Activated T-helper 1 cell treated with Interleukin-2 at 50 U/mL for 16 hours (primary cell): ENCODE measurements at places on chromosomes 4 and X.

- no peak for DNase-seq
Measured at GRCh38 chr4:16707874-16708273, 190.6 kb downstream of the LDB2 start.

DNA sequence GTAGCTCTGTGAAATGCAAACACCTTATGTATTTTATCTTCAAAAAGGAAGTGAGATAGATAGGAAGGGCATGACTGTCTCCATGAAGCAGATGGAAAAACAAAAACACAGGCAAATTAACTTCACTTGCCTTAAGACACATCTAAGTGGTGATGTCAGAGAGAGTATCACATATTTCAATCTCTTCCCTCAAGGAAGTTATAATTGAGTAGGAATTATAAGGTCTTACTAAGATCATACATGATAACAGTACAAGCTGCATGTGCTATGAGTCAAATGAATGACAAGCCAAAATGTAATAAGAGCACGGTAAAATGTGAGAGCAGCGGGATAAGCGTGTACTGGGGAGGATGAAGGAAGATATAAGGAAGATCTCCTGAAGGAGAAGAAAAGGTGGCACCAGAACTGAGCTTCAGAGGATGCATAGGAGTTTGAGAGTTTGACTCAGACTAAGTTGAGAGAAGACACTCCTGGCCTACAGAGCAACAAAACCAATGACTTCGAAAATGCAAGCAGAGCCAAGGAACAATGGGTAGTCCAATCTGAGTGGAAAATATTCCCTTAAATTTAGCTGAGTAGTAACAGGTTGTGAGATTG lies 43.3 kb upstream of the GALNT7 start:
- DNase-seq = no peak

GRCh38 chrX:119067023-119067739 lies 5.6 kb upstream of the CT47C1 start:
- no peak for DNase-seq

- DNase-seq = no peak
Measured at GRCh38 chrX:73447311-73447794, 500 bp downstream of the CDX4 start.

- no peak for DNase-seq
Measured at GRCh38 chr4:176052744-176053143, 12.9 kb upstream of the WDR17 start.

DNA sequence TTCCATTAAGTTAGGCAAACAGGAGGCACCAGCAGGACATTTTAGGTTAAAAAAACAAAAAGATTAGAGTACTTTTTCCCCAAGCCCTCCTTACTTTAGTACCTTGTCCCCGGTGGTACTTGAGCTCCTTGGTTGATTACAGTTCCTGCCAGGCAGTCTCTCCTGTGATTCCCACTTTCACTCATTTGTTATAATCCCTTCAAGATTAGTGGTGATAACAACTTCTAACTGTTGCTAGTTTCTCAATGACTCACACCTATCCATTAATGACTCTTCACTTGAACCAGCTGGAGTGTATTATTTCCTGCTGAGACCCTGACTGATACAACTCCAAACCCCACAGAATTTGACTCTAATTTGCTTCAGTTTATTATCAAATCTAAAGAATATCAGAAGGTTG lies 765.0 kb upstream of the DIAPH2 start:
- no peak for DNase-seq

- no peak for DNase-seq
Measured at GRCh38 chrX:19866626-19867410, 20.6 kb downstream of the SH3KBP1 start.

- no peak for DNase-seq
Measured at GRCh38 chr4:3386526-3386925, 55.2 kb upstream of the HGFAC start.

DNA sequence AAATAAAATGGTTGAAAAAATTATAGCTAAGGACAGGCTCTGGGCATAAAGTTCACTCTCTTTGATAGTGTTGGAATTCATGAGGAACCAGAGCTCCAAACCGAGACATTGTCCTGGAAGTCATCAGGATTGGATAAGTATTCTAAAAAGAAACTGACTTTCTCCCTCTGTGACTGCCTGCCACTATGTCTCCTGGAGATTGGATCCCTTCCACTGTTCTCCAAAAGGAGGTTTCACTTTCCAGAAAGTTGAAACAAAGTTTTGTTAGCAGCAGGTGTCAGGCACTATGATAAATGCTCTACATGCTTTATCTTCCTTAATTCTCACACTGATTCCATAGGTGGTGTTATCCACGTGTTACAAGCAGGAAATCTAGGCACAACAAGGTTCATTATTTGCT lies 16.8 kb downstream of the BANK1 start:
- no peak for DNase-seq

DNA sequence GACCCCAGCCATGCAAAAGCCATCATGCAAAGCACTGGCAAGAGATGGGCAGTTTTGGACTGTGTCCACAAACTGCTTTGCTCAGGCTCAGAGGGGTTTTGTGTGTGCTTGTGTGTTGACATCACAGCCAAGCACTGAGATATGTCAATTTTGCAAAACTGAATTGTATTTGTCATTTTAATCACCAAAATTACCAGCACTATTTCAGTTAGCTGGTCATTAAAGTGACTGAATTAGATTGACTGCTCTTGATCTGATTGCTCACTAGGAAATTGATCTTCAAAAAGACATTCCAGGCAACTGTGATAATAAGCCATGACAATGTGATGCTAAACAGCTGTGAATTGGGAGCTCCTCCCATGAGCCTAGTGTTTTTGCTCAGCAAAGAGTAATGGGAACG lies 337.3 kb upstream of the GNPDA2 start:
- DNase-seq = no peak

GRCh38 chr4:53563824-53564223 lies 27.5 kb downstream of the LNX1 start:
- DNase-seq = no peak

GRCh38 chr4:184514121-184514988 lies 40.0 kb upstream of the IRF2 start:
- no peak for DNase-seq

- DNase-seq = no peak
Measured at GRCh38 chr4:75144475-75144874, 211.6 kb downstream of the PARM1 start.
